ENCODE measurements at places on chromosomes 1 and 21.

DNA sequence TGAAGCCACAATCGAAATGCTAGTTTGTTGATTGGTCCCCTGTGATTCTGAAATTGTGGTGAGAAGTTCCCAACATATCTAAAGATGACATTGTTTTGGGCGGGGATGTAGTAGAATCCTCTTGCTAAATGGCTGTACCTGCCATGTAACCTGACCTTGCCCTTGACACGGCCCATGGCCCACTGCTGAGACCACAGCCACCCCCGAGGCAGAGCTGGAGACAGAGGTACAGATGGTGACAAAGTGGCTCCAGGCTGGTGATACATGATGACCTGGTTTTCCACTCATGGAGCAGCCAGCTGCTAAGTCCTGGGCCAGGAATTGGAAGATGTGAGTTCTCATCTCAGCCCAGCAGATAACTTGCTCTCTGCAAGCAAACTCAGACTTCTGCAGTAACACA is 226.5 kb downstream of the FOXD2 start:
- DNase-seq, result no peak

DNA sequence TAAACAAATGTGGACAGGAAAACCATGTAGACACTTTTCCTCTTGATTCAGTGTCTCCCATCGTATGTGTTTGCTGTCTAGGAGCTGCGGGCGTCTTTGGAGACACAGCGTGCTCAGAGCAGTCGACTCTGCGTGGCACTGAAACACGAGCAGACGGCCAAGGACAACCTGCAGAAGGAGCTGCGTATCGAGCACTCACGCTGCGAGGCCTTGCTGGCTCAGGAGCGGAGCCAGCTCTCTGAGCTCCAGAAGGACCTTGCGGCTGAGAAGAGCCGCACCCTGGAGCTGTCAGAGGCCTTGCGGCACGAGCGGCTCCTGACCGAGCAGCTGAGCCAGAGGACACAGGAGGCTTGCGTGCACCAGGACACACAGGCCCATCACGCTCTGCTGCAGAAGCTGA is 27.2 kb upstream of the DIP2A start:
- DNase-seq, result no peak

DNA sequence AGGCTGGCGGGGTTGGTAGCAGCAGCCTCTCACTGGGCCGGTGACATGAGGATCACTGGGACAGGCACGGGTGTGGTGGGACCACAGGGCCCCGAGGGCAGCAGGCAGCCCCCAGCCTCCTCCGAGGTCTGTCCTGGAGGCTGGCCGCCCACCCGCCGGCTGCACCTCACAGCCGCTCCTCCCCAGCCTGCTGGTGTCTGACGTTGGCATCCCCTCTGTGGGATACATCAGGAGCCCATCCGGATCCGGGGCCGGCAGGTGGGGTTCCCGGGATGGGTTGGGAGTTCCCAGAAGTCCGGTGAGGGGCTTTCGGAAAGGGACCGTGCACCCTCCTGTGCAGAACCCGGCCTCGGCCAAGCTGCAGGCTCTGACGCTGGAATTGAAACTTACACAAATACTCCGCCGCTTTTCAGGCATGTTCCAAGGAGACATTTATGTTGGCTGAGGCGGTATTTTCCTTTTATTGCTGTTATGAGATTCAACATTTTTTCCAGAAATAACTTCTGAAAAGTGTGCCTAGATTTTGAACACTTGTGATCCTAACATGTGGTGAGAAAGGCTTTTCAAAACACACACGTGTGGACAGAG is 142.1 kb upstream of the ARHGEF16 start:
- no peak for DNase-seq

DNA sequence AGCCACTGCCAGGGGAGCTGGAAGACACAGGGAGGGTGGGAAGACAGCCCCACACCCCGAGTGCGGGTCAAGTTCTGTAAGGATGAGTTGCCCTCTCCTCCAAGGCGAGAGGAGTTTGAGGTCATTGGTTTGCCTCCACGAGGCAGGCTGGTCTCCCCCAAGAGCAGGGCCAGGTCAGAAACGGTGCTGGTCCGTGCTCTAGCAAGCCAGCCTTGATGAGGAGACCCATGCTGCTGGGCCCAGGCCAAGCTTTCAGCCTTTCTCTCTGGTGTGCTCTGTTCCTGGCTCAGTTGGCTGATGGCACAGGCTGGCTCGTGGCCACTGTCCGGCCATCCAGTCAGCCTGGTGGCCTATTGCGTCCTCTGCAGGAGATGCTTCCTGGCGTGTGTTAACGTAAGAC is 12.0 kb upstream of the PCBP3 start:
- no peak for DNase-seq

- no peak for DNase-seq
Measured at GRCh38 chr1:51295926-51296325, 34.4 kb downstream of the TTC39A start.

GRCh38 chr1:201559679-201560162 is 20.8 kb downstream of the NAV1 start:
- DNase-seq, result peak; percentile 38

GRCh38 chr1:85116856-85117255 is 68.6 kb upstream of the MCOLN3 start:
- no peak for DNase-seq

- no peak for DNase-seq
Measured at GRCh38 chr1:17158961-17159360, 39.7 kb upstream of the PADI2 start.

DNA sequence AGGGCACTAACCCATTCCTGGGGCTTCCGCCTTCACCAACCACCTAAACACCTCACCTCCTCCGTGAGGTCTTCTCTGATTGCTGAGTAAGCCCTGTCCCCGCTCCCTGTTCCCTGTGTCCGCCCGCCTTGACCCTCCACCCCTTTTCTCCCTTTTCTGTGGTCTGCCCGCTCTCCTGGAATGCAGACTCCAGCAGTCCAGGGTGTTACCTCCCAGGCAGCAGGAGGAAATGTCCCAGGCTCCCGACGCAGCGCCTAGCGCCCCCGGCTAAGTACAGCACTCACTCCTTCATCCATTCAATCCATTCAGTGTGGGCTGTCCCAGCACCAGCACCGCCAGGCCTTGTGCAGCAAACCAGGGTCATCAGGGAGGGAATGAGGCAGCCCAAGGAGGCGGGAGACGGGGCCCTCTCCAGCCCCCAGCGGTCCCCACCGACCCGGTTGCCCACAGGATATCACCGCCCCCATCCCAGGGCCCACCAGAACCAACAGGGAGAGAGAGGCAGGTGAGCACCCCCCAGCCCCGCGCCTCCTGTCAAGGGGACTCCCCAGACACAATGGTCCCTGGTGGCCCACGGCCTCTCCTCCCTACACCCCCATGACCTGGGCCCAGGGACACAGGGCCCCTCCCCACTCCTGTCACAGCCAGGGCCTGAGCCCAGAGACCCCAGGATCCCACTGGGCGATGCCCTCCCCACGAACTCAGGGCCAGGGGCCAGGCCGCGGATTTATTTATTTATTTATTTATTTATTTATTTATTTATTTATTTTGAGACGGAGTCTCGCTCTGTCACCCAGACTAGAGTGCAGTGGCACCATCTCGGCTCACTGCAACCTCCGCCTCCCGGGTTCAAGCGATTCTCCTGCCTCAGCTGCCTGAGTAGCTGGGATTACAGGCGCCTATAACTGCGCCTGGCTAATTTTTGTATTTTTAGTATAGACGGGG is 10.2 kb downstream of the TNFRSF14 start:
- DNase-seq, result no peak

GRCh38 chr1:48194801-48195200 is 27.7 kb upstream of the SLC5A9 start:
- no peak for DNase-seq

GRCh38 chr1:202588503-202589189 is 121.6 kb downstream of the SYT2 start:
- DNase-seq, result no peak

DNA sequence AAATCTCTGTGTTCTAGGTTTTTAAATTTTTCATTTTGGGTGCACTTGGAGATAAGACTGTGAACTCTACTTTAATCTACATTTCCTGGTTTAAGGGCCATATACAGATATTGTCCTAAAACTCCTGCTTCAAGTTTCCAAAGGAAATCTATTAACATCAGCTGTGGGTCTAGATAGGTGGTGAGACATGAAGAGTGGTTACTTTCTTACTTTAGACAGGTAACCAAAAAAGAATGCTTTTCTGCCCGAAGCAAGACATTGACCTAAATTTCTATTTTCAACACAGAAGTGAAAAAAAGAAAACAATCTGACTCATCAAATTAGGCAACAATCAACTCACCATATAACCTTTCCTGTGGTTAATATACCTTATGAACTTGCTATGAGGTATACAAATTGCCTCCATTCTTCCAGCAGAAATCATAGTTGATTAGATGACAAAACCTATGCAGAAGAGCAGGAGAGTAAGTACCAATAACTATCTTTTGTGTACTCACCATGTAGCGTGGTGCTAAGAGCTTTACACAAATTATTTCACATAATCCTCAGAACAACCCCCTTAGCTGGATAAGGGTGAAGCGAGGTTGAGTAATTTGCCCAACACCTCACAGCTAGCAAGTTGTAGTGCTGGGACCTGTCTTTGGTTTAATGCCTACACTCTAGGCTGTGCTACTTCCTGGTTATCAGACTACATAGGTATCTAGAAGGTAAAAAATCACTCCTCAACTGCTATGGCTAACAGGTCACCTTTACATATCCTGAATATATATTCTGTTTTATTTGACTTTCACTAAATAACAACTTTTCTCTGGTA is 23.4 kb upstream of the PTPN14 start:
- no peak for DNase-seq

GRCh38 chr1:246597340-246597739 is 31.1 kb downstream of the CNST start:
- no peak for DNase-seq

GRCh38 chr1:18972531-18972930 is 16.1 kb upstream of the IFFO2 start:
- DNase-seq, result peak; percentile 60

- no peak for DNase-seq
Measured at GRCh38 chr1:207328908-207329440, 7.5 kb downstream of the CD55 start.

- no peak for DNase-seq
Measured at GRCh38 chr1:68202239-68202832, 30.0 kb downstream of the WLS start.

DNA sequence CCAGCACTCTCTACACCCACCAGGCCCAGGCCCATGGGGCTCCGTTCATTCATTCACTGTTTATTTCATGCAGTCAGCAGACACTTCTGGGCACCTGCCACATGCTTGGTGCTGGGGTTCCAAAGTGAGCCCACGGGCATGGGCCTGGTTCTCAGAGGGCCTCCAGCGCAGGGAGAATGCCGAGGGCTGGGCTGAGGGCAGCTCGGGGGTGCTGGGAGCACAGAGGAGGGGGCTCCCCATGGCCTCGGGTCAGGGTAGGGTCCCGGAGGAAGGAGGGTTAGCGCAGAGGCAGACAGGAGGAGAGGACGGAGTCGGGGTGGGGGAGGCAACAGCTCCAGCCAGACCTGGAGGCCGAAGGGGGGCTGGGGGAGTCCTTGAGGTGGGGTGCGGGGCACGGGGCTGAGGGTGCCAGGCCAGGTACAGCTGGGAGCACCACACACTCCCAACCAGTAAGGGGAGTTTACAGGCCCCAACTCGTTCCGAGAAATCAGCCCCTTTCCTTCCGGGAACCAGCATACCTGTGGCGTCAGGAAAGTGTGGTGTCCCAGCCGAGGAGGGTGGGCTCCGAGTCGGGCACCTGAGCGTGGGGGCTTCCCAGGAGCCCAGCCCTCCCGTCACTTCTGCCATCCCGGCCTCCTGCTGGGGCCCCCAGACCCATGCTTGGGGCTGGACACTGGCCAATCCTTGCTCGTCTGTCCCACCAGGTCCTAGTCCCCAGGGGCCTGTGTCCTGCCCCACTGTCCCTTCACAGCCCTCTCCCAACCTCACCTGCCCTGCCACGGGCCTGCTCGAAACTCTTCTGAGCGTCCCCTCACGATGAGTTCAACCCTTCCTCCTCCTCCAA is 10.8 kb downstream of the ARHGEF16 start:
- no peak for DNase-seq

- no peak for DNase-seq
Measured at GRCh38 chr1:234437423-234438171, 41.4 kb downstream of the TARBP1 start.

DNA sequence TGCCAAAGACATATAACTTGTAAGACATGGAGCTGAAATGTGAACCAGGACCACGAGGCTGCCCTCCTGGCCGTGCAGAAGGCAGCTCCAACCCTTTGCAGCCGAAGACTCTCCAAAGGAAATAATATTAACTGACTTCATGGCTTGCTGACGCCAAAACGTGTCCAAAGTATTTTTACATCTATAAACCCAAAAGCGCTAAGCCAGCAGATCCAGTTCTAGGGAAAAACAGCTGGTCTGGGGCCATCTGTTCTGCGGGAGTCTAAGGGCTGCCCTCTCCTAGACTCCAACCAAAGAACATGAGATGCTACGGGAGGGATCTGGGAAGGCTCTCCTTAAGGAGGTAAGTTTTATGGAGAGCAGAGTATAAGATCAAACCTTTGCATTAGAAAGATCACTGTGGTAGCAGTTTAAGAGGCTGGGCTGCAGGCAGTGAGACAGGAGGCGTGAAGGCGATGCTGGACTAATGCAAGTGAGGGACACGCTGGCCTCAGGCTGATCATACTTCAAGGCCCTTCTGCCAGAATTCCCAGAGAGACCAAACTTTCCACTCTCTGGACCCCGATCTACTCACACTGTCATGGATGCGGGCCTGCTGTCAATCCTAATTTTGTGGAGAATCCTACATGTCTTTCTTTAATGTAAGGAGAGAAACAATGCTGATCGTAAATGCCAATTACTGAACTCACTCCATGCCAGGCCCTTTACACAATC is 1.2 kb downstream of the TMEM53 start:
- no peak for DNase-seq

- DNase-seq, result no peak
Measured at GRCh38 chr21:46285206-46285661, at the start of gene MCM3AP. Gene MCM3AP (minus strand): TSS chr21:46285611. CDS start chr21:46285286, 325 bp downstream.

DNA sequence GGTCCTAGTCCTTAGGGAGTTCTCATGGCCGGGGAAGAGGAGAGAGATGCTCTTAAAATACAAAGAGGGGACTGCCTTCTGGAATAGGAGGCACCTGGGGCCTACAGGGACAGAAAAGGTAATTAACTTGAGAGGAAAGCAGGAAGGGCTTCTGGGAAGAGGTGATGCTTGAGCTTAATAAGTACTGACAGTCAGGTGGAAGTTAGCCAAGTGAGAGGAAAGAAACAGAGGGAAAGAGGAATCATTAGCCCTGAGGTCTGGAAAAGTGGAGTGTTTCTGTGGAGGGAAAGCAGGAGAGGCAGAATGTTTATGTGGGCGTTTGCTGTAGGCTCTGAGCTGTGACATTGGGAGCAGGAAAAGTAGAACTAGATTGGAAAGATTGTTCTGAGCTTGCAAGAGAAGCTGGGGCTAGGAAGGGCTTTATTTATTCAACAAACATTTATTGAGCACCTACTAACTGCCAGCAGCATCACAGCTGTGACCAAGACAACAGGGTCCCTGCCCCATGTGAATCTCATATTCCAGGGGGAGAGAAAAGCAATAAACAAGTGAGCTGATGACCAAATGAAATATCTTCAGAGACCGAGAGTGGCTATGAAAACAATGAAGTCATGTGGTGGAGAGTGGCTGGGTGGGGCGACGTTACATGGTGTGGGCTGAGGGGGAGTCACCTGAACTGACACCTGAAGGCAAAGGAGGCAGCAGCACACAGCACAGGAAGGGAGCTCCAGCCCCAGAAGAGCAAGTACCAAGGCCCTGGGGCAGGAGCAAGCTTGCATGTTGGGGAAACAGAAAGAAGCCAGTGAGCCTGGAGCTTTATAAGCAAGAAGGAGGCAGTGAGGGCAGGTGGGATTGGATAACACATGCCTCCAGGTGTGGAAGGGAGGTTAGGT is 4.4 kb upstream of the FNDC5 start:
- no peak for DNase-seq

Measured in immature natural killer cell (primary cell).